ENCODE measurements at places on chromosomes 7 and 10. TPM values are rescaled to one million over a fixed set of nuclear protein-coding genes. Genes with fewer than 3 reads are reported as not detected.
A peak's percentile ranks its signal among the peaks of the same experiment; 100 is the strongest.

- DNase-seq, result peak; percentile 52
- peak overlapping the region; percentile 86 for H3K27ac ChIP-seq
- peaks cover 23% of the 10 kb centered on the region for H3K36me3 ChIP-seq
- peak overlapping the region; percentile 88 for H3K4me3 ChIP-seq
- peaks cover 39% of the 10 kb centered on the region for H3K4me1 ChIP-seq
Measured at GRCh38 chr10:119542988-119543813, 682 bp upstream of the RGS10 start.

- H3K4me1 ChIP-seq, result peaks cover 36% of the 10 kb centered on the region
- no peaks in the 10 kb centered on the region for H3K36me3 ChIP-seq
- H3K27me3 ChIP-seq, result no peaks in the 10 kb centered on the region
- DNase-seq, result no peak
- H3K4me3 ChIP-seq, result no peak overlapping the region
Measured at GRCh38 chr7:17123020-17123419, 175.4 kb upstream of the AHR start.

DNA sequence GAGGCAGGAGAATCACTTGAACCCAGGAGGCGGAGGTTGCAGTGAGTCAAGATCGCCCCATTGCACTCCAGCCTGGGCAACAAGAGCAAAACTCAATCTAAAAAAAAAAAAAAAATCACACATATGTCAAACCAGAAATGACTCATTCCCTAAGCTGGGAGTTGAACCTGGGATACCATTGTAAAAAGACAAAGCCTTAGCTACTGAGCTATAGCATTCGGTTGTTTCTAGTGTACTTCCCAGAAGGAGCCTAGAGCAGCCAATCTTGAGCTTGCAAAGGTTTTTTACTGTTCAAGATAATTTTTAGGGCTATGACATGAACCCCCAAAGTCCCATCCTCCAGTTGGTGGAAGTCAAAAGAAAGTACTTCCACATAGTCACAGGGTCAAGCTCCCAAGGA lies 87.9 kb downstream of the ZNF467 start:
- no peak overlapping the region for H3K27ac ChIP-seq
- no peak for DNase-seq
- no peaks in the 10 kb centered on the region for H3K4me1 ChIP-seq
- no peak overlapping the region for H3K4me3 ChIP-seq
- H3K36me3 ChIP-seq, result no peaks in the 10 kb centered on the region

GRCh38 chr10:29646238-29646902 lies 11.6 kb upstream of the SVIL start:
- H3K27ac ChIP-seq, result no peak overlapping the region
- no peak for DNase-seq
- H3K4me3 ChIP-seq, result no peak overlapping the region
- peaks cover 3% of the 10 kb centered on the region for H3K27me3 ChIP-seq

DNA sequence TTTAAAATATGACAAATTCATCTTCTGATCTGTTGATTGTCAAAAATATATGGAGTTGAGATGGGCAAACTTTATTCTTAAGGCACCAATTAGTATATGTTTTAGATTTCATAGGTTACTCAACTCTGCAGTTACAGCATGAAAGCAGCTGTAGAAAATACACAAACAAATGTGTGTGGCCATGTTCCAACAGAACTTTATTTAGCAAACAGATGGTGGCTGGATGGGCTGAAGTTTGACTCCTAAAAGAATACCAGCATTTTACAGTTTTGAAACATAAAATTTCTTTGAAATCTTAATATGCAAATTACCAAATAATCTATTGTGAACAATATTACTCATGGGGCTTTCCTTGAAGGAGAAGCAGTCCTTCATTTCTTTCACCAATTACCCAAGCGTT lies 1206.0 kb upstream of the LRRTM3 start:
- H3K27ac ChIP-seq, result no peak overlapping the region
- DNase-seq, result no peak
- no peak overlapping the region for H3K4me3 ChIP-seq
- no peaks in the 10 kb centered on the region for H3K4me1 ChIP-seq

- no peaks in the 10 kb centered on the region for H3K4me1 ChIP-seq
- H3K27ac ChIP-seq, result no peak overlapping the region
- no peak for DNase-seq
- no peaks in the 10 kb centered on the region for H3K36me3 ChIP-seq
Measured at GRCh38 chr7:27377988-27378387, 135.4 kb downstream of the EVX1 start.

GRCh38 chr7:126658684-126659083 lies 594.1 kb downstream of the GRM8 start:
- H3K27me3 ChIP-seq, result no peaks in the 10 kb centered on the region
- H3K4me1 ChIP-seq, result no peaks in the 10 kb centered on the region
- H3K36me3 ChIP-seq, result no peaks in the 10 kb centered on the region
- H3K4me3 ChIP-seq, result no peak overlapping the region

GRCh38 chr7:104296266-104296665 lies 32.1 kb upstream of the LHFPL3 start:
- no peak overlapping the region for H3K4me3 ChIP-seq
- no peaks in the 10 kb centered on the region for H3K27me3 ChIP-seq
- peaks cover 5% of the 10 kb centered on the region for H3K4me1 ChIP-seq
- DNase-seq, result no peak
- H3K27ac ChIP-seq, result no peak overlapping the region

DNA sequence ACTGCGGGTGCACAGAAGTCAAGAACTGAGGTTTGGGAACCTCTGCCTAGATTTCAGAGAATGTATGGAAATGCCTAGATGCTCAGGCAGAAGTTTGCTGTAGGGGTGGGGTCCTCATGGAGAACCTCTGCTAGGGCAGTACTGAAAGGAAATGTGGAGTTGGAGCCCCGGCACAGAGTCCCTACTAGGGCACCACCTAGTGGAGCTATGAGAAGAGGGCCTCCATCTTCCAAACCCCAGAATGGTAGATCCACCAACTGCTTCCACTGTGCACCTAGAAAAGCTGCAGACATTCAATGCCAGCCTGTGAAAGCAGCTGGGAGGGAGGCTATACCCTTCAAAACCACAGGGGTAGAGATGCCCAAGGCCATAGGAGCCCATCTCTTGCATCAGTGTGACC lies 1336.0 kb upstream of the CELF2 start:
- no peak for DNase-seq
- no peaks in the 10 kb centered on the region for H3K4me1 ChIP-seq
- no peak overlapping the region for H3K27ac ChIP-seq
- no peaks in the 10 kb centered on the region for H3K36me3 ChIP-seq
- no peaks in the 10 kb centered on the region for H3K27me3 ChIP-seq
- H3K4me3 ChIP-seq, result no peak overlapping the region

DNA sequence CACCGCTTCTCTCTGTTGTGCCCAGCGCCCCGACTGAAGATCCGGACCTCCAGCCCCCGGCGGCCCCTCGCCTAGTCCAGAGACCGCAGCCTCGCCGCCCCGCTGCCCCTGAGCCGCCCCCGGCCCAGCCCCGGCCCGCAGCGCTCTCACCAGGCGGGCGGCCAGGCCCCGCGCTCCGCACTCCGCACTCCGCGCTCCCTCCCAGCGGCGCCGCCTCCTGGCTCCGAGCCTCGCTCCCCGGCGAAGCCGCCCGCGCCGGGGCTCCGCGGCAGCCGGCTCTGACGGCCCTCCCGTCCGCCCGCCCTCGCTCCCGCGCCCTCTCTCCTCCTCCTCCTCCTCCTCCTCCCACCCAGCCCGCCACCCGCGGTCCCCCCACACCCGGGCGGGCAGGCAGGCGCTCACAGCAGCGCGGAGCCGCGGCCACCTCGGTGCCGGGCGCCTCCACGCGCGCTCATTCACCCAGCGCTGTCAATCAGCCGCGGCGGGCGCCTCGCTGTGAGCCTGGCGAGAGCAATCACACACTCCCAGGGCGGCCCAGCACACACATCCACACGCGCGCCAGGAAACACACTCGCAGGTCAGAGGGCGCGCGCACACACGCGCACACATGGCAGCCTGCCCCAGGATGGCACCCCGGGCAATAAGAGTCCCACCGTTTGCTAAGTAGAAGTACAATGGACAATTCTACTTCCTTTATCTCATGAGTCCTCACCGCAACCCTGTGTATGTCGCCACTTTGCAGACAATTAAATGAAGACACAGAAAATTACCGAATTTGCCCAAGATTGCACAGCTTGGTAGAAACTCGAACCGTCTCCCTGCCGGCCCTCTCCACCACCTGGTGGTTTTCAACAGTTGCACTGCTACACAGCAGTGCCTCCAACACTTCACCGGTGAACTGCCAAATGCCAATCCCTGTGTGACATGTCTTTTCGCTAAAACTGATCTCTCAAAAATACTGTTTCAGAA lies at the start of gene PRRT4:
TSS of gene PRRT4 (minus strand) at position 280 of the 969 bp plus-strand sequence.
- peaks cover 22% of the 10 kb centered on the region for H3K4me1 ChIP-seq
- H3K4me3 ChIP-seq, result peak within 1 kb of the TSS; percentile 73
- H3K27me3 ChIP-seq, result peaks cover 69% of the 10 kb centered on the region

GRCh38 chr7:128672927-128673517 lies 930 bp downstream of the GARIN1A start:
- no peaks in the 10 kb centered on the region for H3K4me1 ChIP-seq
- no peaks in the 10 kb centered on the region for H3K36me3 ChIP-seq
- peaks cover 7% of the 10 kb centered on the region for H3K27me3 ChIP-seq
- H3K27ac ChIP-seq, result no peak overlapping the region
- H3K4me3 ChIP-seq, result no peak overlapping the region
- no peak for DNase-seq

- DNase-seq, result no peak
- H3K4me1 ChIP-seq, result peaks cover 33% of the 10 kb centered on the region
- H3K36me3 ChIP-seq, result peaks cover 72% of the 10 kb centered on the region
- no peaks in the 10 kb centered on the region for H3K27me3 ChIP-seq
- peak overlapping the region; percentile 60 for H3K4me3 ChIP-seq
Measured at GRCh38 chr7:92695308-92696261, 105.4 kb upstream of the FAM133B start.

- H3K27ac ChIP-seq, result no peak overlapping the region
- H3K36me3 ChIP-seq, result no peaks in the 10 kb centered on the region
- H3K4me3 ChIP-seq, result no peak overlapping the region
- no peaks in the 10 kb centered on the region for H3K4me1 ChIP-seq
- no peaks in the 10 kb centered on the region for H3K27me3 ChIP-seq
- no peak for DNase-seq
Measured at GRCh38 chr10:21336476-21337170, 188.9 kb downstream of the SKIDA1 start.

DNA sequence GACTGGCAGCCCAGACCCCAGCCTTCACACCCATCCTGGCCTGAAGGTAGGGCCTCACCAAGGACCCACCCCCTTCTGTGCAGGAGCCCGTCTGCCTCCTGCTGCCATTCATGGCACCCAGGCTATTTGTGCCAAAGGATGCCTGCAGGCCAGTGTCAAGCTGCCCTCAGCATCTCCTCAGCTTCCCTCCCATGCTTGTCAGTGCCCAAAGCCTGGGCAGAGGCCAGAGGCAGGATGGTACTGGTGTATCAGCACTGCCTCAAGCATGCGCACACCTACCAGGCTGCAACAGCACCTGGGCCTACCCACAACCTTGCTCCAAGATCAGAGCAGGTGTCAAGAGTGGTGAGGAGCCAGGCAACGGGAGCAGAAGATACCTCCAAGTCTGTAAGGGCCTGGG lies 27.6 kb downstream of the SFTPA1 start:
- H3K27me3 ChIP-seq, result peaks cover 11% of the 10 kb centered on the region
- no peak for DNase-seq
- H3K27ac ChIP-seq, result no peak overlapping the region
- no peak overlapping the region for H3K4me3 ChIP-seq
- H3K36me3 ChIP-seq, result no peaks in the 10 kb centered on the region

DNA sequence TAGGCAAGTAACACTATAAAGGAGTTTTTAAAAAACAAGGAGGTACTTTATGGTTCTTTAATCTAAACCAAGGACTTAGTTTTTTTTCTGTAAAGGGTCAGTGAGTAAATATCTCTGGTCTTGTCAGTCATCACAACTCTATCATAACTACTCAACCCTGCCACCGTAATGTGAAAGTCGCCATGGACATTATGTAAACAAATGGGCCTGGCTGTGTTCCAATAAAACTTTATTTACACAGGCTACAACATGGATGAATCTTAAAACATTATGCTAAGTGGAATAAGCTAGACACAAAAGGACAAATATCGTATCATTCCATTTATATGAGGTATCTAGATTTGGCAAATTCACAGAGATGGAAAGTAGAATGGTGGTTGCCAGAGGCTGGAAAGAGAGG lies 60.8 kb upstream of the SP4 start:
- no peak overlapping the region for H3K4me3 ChIP-seq
- no peak for DNase-seq
- H3K27ac ChIP-seq, result no peak overlapping the region
- H3K36me3 ChIP-seq, result peaks cover 8% of the 10 kb centered on the region
- peaks cover 52% of the 10 kb centered on the region for H3K4me1 ChIP-seq
- H3K27me3 ChIP-seq, result no peaks in the 10 kb centered on the region

- H3K4me3 ChIP-seq, result no peak overlapping the region
- H3K36me3 ChIP-seq, result peaks cover 16% of the 10 kb centered on the region
- no peaks in the 10 kb centered on the region for H3K27me3 ChIP-seq
- DNase-seq, result no peak
Measured at GRCh38 chr10:14656052-14656730, 118.5 kb downstream of the FAM107B start.

DNA sequence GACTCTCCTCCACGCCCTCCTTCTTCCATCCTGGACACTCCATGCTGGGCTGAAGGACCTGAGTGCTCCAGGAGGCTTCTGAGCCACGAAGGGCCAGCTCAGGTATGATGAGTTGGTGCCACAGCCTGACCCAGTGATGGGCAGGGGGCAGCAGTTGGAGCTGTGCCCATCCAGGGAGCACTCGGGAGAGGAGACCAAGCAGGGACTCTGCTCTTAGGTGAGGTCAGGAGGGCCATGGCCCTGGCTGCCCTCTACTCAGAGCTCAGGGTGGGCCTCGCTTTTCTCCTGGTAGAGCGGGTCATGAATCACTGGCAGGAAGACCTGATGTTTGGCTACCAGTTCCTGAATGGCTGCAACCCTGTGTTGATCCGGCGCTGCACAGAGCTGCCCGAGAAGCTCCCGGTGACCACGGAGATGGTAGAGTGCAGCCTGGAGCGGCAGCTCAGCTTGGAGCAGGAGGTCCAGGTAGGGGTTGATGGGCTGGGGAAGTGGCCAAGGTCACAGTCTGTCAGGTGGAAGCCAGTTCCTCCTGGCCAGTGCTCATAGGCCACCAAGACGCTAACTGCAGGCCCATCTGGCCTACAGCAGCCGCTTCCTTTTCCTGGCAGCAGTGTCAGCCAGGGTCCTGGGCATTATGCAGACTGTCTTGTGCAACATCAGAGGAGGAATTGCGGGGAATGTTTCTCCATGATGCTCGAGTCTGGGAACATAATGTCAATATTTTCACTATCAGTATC lies 50.8 kb downstream of the ALOX5 start:
- H3K4me3 ChIP-seq, result no peak overlapping the region
- no peak for DNase-seq
- no peaks in the 10 kb centered on the region for H3K36me3 ChIP-seq
- no peaks in the 10 kb centered on the region for H3K27me3 ChIP-seq
- H3K4me1 ChIP-seq, result peaks cover 42% of the 10 kb centered on the region
- H3K27ac ChIP-seq, result no peak overlapping the region

- no peak overlapping the region for H3K27ac ChIP-seq
- no peaks in the 10 kb centered on the region for H3K27me3 ChIP-seq
- H3K36me3 ChIP-seq, result no peaks in the 10 kb centered on the region
- H3K4me1 ChIP-seq, result no peaks in the 10 kb centered on the region
Measured at GRCh38 chr10:108275895-108276685, 1111.6 kb upstream of the SORCS1 start.

The SFTPA1 gene
- total RNA-seq, result not detected

The FRAT1 gene
- 2.9 TPM for total RNA-seq

The MOGAT3 gene
- total RNA-seq, result not detected

The CABCOCO1 gene
- not detected for total RNA-seq

The KLF14 gene
- not detected for total RNA-seq

The NME8 gene
- total RNA-seq, result not detected

The HELLS gene
- 230 TPM for total RNA-seq

The HTRA1 gene
- total RNA-seq, result not detected

Data from activated T-helper 2 cell treated with anti-CD3 and anti-CD28 coated beads, Interferon-gamma antibody, Interleukin-2, Interleukin-4, amounts not matched to agents 10 μg/mL and 5 μg/mL and 100 μg/mL, durations not matched to agents 14 hours and 24 hours and 36 hours (primary cell).